ENCODE measurements at places on chromosomes 5 and 9.

- no peak for ATAC-seq
Measured at GRCh38 chr5:130171699-130172098, 267.4 kb downstream of the CHSY3 start.

DNA sequence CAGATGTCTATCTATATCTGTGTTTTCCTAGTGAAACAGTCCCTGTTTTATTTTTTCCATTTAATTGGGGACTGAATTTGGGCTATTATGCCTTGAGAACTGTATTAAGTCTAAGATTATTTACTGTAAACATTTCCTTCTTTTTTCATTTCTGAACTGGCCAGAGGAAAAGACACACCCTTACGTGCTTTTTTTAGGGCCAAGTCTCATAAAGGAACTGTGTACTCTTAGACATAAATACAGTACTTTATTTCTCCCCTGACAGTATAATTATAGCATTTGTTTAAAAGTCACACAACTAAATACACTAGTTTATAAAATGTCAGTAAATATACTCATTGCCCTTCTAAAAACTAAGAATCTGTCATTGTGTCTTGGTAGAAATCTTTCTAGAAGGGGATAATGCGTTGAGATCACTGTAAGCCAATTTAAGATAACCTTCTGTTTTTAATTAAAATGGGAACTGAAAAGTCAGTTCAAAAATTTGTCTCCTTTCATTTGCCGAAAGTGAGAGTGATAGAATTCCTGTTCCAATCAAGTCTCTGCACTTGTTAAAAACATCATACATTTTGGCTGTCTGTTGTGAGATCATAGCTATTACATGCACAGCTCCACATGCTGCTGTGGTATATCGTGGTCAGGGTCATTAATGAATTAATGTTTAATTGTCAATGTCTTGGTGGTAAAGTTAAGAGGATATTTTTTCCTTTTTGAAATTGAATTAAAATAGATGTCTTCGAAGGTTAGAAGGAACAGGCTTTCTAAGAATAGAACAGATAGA lies 132.1 kb downstream of the FOCAD start:
- no peak for ATAC-seq

DNA sequence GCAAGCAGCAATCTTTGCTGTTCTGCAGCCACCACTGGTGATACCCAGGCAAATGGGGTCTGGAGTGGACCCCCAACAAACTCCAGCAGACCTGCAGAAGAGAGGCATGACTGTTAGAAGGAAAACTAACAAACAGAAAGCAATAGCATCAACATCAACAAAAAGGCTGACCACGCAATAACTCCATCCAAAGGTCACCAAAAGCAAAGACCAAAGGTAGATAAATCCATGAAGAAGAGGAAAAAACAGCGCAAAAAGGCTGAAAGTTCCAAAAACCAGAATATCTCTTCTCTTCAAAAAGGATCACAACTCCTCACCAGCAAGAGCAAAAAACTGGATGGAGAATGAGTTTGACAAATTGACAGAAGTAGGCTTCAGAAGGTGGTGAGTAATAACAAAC lies 23.4 kb downstream of the FRMD3 start:
- no peak for ATAC-seq

DNA sequence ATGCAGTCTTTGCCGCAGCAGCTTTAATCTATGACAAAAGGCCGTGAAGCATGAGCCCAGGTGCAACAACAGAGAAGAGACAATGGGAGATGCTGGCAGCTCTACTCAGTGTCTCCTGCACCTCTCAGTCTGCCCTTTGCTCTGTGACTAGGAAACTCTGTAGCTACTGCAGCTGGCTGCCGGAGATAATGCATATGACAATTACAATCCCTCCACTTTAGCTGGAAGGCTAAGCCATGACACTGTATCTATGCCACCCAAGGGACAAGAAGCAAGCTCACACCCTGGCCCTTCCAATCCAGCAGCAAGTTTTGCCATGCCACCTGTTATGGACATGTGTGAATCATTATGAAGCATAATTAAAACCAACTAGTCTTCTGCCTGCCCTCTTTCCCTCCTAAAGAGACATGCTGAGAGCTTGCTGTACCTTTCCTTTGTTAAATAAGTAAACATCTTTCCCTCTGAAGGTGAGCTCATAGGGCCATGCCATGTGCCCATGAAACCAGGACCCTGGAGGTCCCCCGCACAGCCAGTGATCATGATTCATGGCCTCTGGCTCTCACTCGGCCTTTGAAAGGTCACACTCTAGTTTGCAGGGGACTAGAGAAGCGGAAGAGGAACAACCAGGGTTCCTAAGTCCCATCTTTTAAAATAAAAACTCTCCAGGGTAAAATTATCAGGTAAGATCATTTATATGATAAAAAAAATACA lies 219.4 kb downstream of the SPOCK1 start:
- no peak for ATAC-seq

DNA sequence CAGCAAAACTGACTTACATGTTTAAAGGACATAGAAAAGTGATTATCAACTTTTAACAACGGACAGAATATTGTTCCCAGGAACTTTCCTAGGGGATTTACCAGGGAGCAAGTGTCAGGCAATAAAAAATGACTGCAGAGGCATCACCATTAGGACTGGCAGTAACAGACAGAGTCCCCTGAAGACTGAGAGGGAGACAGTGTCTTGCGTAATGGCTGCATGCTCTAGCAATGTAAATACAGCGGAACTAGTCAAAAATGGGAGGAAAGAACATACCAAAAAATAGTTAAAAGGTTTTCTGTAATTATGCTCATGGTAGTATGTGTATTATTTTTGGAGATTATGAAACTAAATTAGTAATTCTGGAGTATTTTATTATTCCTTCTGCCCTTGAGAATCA lies 181.8 kb downstream of the CRB2 start:
- ATAC-seq = no peak

DNA sequence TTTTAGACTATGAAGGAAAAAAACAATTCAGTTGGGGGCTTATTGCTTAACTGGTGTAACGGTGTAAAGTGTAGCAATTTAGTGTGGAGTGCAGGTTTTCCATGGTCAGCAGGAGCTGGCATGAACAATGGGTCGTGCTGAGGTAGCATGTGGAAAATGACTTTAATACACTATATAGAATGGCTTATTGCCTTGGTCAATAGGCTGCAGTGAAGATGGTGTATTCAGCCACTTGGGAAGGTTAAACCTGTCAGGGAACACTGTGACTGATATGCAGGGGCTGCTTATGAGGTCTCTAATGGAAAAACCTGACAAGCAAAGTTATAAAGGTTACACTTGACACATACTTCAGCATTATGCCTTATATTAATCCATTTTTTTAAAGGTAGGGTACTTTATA lies 764.7 kb upstream of the ARRDC3 start:
- peak; percentile 89 for ATAC-seq

GRCh38 chr9:70746760-70747159 lies 332.3 kb upstream of the KLF9 start:
- peak; percentile 29 for ATAC-seq
